ENCODE measurements at places on chromosomes 12 and 14.

- H3K27me3 ChIP-seq, result no peaks in the 10 kb centered on the region
- H3K27ac ChIP-seq, result no peak overlapping the region
- no peak for DNase-seq
- no peak overlapping the region for H3K4me3 ChIP-seq
- H3K4me1 ChIP-seq, result no peaks in the 10 kb centered on the region
These were observed 363.1 kb downstream of the LRIG3 start for GRCh38 chr12:58557171-58557570.

- no peak overlapping the region for H3K4me3 ChIP-seq
- no peaks in the 10 kb centered on the region for H3K27me3 ChIP-seq
- DNase-seq, result no peak
- no peak overlapping the region for H3K27ac ChIP-seq
- H3K36me3 ChIP-seq, result peaks cover 1% of the 10 kb centered on the region
These were observed 164.2 kb upstream of the CLEC14A start for GRCh38 chr14:38420048-38420447.

- no peak overlapping the region for H3K4me3 ChIP-seq
- no peak for DNase-seq
These were observed 465.7 kb upstream of the MGAT4C start for GRCh38 chr12:86721713-86722397.

DNA sequence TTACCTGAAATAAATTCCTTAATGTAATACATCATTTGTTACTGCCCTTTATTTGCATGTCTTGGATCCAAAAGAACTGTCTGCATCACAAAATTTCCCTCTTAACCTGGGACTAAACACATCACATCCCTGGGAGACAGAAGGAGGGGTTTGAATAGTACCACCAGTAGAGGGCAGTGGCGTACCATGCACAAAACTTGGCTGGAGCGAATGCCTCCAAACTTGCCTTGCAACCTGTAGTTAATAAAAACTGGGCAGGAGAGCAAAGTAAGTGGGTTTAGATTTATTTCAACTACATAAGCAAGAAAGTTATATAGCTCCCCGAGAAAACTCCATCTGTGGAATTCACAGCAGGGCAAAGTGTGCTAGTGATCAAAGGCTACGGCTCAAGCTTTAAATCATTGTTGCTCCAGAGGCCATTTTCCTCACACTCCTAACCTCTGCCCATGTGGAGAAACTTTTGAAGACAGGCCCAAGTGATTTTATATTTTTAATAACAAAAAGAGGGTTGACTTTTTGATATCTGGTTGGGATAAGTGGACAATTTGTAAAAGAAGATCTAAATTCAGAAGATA lies 1176.7 kb upstream of the SEL1L start:
- H3K4me3 ChIP-seq, result no peak overlapping the region
- no peak overlapping the region for H3K27ac ChIP-seq
- no peaks in the 10 kb centered on the region for H3K4me1 ChIP-seq
- H3K27me3 ChIP-seq, result no peaks in the 10 kb centered on the region
- H3K36me3 ChIP-seq, result no peaks in the 10 kb centered on the region

DNA sequence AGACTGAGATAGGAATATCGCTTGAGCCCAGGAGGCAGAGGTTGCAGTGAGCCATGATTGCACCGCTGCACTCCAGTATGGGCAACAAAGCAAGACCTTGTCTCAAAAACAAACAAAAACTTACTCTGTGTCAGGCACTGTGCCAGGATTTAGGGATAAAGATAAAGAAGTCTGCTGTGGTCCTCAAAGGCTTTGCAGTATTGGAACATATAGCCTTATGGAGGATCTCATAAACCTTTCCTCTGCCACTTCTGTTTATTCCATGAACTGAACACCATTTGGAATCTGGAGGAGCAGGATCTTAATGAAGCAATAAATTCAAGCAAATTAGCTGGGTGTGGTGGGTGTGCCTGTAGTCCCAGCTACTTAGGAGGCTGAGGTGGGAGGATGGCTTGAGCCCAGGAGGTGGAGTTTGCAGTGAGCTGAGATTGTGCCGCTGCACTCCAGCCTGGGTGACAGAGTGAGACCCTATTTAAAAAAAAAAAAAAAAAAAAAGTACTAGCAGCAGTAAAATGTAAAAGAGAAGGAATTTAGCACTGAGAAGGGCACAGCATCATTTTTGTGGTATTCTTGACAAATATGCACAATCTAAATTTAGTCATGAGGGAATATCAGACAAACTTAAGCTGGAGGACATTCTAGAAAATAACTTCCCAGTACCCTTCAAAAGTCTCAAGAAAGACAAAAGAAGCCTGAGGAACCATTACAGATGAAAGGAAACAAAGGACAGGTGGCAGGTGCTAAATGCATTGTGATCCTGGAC lies 27.1 kb downstream of the BMAL2 start:
- no peaks in the 10 kb centered on the region for H3K36me3 ChIP-seq
- H3K4me1 ChIP-seq, result no peaks in the 10 kb centered on the region
- H3K27me3 ChIP-seq, result peaks cover 31% of the 10 kb centered on the region
- no peak overlapping the region for H3K27ac ChIP-seq
- DNase-seq, result no peak

- no peaks in the 10 kb centered on the region for H3K27me3 ChIP-seq
- no peaks in the 10 kb centered on the region for H3K4me1 ChIP-seq
- H3K4me3 ChIP-seq, result no peak overlapping the region
- no peak for DNase-seq
- no peaks in the 10 kb centered on the region for H3K36me3 ChIP-seq
These were observed 73.9 kb downstream of the ARMH4 start for GRCh38 chr14:58078068-58078467.

- H3K27ac ChIP-seq, result no peak overlapping the region
- H3K4me1 ChIP-seq, result no peaks in the 10 kb centered on the region
- peaks cover 38% of the 10 kb centered on the region for H3K27me3 ChIP-seq
- no peak overlapping the region for H3K4me3 ChIP-seq
- DNase-seq, result no peak
- peaks cover 2% of the 10 kb centered on the region for H3K36me3 ChIP-seq
These were observed 28.2 kb upstream of the TMEM233 start for GRCh38 chr12:119565404-119565803.

DNA sequence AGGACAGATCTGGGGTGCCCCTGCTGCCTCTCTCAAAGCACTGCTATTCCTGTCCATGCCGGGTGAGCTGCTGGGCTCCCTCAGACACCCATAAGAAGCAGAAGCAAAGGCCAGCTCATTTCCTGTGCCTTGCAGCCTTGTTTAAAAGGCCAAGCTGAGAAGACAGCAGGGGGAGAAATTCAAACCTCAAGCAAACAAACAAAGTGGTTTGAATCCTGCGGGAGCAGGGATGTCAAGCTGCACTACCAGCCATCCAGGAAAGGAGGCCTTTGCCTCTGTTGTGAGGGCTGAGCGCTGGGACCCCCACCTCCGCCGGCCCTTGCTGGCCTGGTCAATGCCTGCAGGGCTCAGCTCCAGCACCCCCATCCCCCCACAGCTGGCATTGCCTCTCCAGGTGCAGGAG lies 176.5 kb downstream of the PIWIL1 start:
- DNase-seq, result no peak
- no peaks in the 10 kb centered on the region for H3K4me1 ChIP-seq
- peaks cover 7% of the 10 kb centered on the region for H3K27me3 ChIP-seq
- no peak overlapping the region for H3K27ac ChIP-seq

GRCh38 chr14:54447231-54447692 lies 6.1 kb upstream of the CNIH1 start:
- H3K4me1 ChIP-seq, result no peaks in the 10 kb centered on the region
- H3K36me3 ChIP-seq, result no peaks in the 10 kb centered on the region
- no peak for DNase-seq
- no peak overlapping the region for H3K4me3 ChIP-seq

DNA sequence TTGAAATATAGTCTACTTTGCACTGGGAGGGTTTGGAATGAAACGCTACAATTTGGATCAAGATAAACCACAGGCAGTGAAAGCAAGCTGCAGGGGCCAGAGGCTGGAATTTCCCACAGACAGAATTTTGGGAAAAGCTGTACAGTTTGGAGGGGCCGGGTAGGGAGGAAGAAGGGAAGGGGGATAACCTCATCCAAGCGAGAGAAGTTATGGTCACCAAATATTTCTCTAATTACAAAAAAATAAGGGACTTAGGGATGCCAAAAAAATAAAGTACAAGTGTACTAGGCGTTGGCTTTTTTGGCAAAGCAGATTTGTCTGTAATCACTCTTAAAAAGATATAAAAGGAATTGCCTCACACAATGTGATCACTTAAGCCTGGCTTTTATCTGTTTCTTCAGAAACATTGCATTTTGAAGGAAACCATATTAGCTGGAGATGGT lies 31.2 kb upstream of the ADGRD1 start:
- H3K4me3 ChIP-seq, result no peak overlapping the region
- no peak overlapping the region for H3K27ac ChIP-seq
- H3K36me3 ChIP-seq, result peaks cover 1% of the 10 kb centered on the region

- DNase-seq, result no peak
- peak overlapping the region; percentile 80 for H3K4me3 ChIP-seq
- peaks cover 1% of the 10 kb centered on the region for H3K36me3 ChIP-seq
- H3K27me3 ChIP-seq, result peaks cover 7% of the 10 kb centered on the region
- H3K4me1 ChIP-seq, result peaks cover 36% of the 10 kb centered on the region
These were observed 24.7 kb upstream of the MAP1LC3B2 start for GRCh38 chr12:116534311-116535121.
